ENCODE measurements at places on chromosomes 12 and 14.

DNA sequence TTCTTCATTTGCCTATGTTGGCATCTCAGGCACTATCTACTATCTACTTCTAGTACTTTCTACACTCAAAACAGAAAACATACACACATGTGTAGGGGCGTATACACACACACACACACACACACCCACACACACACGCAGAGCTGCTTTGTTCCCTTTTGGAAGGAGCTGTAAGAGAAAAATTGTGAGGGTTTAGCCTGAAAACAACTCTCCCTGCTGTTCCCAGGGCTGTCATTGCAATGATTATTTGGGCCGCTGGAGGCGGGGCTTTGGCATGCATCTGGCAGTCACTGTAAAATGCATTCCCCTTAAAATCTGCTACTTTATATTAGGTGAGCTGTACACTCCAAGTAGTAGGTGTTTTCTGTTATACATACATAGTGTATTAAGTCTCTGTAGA, 29.1 kb upstream of the SLC38A2 start:
- DNase-seq: peak; percentile 17

DNA sequence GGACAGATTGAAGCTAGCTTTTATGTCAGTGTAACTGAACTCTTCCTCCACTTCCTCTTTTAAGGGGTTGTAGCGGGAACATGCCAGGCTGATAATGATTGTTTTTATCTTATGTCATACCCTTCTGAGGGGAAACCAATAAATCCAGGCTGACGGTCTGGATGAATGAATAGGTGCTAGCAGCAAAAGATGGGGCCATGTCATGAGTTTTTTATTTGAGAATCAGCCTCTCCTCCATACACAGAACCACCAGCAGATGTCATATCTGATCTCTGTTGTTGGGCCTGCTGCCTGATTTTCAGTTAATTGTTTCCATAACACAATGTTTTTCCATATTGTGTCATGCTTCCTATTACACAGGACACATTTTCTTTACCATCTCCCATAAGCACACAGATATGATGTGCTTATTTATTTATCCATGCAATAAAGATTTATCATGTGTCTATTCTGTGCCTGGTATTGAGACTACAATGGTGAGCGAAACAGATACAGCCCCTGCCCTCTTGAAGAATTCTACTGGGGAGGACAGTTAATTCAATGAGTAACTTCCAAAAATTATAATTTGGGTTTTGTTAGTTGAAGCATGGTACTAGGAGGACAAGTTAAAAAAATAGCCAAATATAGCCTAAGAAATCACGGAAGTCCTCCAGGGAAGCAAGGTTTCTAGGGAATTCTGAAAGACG, 33.6 kb upstream of the CRY1 start:
- no peak for DNase-seq

DNA sequence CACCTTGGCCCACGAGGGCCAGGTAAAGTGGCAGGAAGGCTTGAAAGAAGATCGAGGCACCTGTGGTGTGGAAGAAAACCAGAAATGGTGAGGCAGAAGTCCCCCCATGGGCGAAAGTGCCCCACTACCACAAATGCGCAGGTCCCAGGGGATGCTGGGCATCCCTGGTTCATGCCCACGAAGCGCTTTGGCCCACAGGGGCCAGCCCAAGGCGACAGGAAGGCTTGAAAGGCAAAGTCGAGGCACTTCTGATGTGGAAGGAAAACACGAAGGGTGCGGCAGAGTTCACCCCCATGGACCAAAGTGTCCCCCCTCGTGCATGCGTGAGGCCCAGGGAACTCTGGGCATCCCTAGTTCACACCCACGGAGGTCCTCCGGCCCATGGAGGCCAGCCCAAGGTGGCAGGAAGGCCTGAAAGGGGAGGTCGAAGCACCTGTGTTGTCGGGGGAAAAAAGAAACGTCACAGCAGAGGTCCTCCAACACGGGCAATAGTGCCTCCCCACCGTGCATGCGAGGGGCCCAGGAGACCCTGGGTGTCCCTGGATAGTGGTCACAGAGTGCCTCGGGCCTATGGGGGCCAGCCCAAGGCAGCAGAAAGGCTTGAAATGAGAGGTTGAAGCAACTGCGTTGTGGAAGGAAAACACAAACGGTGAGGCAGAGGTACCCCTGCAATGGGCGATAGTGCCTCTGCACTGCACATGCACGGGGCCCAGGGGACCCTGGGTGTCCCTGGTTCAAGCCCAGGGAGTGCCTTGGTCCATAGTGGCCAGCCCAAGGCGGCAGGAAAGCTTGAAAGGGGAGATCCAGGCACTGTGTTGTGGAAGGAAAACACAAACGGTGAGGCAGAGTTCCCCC, 373.9 kb downstream of the ALG10 start:
- DNase-seq: no peak

GRCh38 chr12:14974633-14975032, 1.8 kb downstream of the PDE6H start:
- no peak for DNase-seq

DNA sequence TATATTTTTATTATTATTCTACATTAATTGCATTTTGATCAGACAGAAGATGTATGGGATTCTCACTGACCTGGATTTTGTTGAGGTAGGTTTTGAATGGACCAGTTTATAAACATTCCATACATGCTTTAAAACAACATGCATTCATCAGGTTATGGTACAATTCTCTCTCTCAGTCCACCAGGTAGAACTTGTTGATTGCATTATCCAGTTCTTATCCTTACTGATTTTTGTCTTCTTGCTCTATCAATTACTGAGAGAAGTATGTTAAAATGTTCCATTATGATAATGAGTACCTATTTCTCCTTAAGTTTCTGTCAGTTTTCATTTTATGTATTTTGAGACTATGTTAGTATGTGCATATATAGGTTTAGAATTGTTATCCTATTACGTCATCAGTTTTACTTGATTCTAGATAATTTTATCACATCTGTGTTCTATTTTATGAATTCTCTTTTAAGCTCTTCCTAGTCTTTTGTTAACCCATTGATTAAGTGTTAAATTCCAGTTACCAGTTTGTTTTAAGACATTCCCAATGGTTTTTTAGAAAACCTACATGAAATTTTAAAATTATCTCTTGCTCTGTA, 50.6 kb downstream of the EP400 start:
- DNase-seq: no peak

GRCh38 chr14:52618602-52619001, 66.0 kb downstream of the GPR137C start:
- no peak for DNase-seq

DNA sequence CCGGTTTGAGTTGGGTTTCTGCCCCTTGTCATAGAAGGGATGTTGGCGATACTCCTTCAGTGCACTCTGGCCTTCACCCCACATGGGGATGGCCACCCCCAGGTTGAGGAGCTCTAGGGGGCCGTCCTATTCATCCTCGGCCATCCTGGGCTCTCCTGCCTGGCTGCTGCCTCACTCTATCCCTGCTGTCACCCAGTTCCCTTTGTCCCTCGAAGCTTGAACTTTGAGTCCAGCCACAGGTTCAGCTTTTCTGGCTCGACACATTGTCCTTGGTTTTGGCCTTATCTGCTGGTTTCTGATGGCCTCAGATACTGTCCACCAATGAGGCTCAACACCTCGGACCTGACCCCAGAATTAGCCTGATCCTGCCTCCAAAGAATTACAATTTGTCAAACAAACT, 58.6 kb downstream of the C14orf132 start:
- DNase-seq: no peak

GRCh38 chr14:88669346-88669745, 106.5 kb downstream of the ZC3H14 start:
- DNase-seq: no peak

DNA sequence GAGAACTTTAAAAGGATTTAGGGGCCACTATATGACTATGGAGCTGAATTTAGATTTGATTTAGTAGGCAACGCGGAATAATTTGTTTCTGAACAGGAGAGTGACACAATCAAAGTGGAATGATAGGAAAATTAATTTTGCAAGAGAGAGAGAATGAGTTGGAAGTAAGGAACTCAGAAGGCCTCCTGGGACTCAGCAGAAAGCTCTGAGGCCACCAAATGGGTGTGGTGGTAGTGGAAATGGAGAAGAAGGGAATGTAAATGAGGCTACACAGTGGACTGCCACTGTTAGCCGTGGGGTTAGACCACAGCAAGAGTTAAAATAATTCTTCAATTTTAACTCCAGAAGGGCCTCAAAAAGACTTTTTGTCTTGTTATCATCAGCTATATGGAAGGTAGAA, 102.7 kb downstream of the LRRK2 start:
- DNase-seq: no peak

- DNase-seq: peak; percentile 93
Observed at GRCh38 chr12:14264778-14265177, 100.7 kb upstream of the ATF7IP start.

- DNase-seq: no peak
Observed at GRCh38 chr12:10113075-10113474, 14.3 kb upstream of the CLEC1A start.

DNA sequence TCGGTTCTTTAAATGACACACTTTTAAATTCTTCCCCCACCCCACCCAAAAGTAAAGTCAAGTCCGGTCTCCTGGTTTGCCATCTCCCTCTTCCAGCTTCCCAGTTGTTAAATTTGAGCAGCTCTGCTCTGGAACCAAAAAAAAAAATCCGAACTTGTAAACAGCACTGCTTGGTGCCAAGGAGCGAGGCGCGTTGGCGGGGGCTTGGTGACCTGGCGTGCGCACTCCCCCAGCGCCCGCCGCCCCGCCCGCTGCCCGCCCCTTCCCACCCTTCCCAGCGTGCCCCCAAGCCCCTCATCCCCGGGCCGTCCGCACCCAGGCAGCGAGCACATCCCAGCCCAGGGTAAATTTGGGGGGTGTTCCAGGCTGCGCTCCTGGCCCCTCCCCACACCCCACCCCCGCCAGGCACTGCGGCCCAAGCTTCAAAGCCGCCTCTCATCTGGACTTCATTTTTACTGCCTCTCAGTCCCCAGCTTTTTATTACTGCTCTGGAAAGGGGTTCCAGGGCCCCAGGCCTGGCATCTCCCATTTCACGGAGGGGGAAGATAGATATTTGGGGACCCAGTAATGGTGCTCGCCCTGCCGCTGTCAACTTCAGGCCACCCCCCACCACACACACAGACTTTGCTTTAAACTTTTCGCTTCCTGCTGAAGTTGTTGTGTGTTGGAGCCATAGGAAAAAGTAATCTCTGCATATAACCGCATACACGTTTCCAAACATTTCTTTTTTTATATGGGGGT, 11.7 kb upstream of the ITGB7 start:
- DNase-seq: no peak

- no peak for DNase-seq
Observed at GRCh38 chr14:23517650-23518326, 33.8 kb downstream of the ZFHX2 start.

- no peak for DNase-seq
Observed at GRCh38 chr12:124279846-124280360, 15.0 kb upstream of the RFLNA start.

- DNase-seq: no peak
Observed at GRCh38 chr12:80364056-80364455, 80.0 kb upstream of the PTPRQ start.

GRCh38 chr14:25516838-25517237, 466.9 kb upstream of the STXBP6 start:
- no peak for DNase-seq

DNA sequence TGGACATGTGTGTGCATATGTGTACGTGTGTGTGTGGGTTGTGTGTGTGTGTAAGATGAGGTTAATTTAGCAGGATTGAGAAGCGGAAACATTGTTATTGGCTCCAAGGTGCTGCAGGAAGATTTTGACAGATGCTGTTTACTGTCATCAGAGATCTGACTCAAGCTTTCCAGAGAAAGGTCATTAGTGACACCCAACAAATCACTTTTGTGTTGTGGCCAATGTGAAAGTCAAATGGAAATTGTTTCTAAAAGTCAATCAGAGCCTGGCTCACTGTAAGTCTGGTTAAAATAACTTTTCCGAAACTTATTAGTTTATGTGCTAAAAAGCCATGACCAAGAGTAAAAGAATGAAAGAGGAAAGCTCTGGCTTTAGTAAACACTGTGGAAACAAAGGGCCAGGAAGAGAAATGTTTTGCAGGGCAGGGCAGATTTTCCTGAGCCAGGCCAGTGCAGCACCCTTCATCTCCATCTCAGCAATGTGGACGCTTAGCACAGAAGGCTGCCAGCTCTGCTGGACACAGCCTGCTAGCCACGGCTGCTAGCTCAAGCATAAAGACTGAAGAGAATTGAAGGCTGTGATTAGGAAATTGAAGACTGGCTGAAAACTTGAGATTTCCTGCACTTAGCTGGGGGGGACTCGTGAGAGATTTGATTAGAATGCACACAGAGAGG, 235.8 kb downstream of the NEDD1 start:
- DNase-seq: no peak

GRCh38 chr14:58060077-58060476, 91.9 kb downstream of the ARMH4 start:
- DNase-seq: no peak

DNA sequence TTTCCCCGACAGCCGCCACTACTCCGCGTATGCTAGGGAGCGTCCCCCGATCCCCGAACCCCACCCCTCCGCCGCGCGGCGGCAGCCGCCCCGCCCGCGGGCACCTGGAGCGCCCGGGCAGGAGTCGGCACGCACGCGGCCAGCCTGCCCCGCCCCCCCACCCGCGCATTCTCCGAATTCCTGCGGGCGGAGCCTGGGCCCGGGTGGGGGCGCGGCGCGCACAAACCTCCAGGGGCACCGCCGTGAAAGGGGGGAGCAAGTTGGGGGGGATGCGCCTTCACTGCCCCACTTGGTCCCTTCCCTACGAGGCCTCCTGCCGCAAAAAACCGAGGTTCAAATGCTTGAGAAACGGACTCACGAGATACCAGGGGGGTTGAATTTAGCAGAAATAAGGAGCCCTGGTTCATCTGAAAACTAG, 1.7 kb downstream of the AJUBA start:
- no peak for DNase-seq

DNA sequence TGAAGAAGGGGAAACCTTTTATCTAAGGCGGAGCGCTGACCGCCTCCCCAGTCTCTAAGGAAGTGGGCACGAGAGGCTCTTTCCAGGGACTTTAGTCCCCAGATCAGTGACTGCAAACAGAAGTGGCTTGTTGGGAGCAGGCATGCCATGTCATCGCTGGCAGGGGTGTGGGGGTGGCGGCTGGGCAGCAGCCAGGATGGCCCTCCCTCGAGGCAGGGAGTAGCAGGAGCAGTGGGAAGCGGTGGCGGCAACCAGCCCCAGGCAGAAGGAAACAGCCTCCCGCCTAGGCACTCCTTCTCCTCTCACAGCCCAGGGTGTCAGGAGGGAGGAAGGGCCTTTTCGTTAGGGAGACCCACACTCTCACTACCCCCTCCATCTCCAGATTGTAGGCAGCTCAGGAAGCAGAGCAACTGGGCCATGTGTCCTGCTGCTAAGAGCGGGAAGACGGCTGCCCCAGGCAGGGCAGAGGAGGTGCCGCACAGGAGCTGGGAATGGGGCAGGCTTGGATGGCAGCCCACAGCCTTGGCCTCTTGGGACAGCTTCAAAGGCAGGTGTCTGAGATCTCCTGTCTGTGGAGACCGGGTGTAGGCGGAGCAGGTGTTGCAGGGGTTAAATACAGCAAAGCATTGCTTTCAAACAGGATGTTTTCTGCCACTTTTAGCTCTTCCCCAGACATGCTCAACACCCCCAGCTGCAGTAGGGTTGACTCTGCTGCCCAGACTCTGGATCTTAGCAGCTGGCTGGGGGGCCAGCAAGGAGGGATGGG, 21.8 kb downstream of the VDR start:
- peak; percentile 65 for DNase-seq

GRCh38 chr14:94992046-94992445, 165.3 kb downstream of the DICER1 start:
- DNase-seq: no peak

GRCh38 chr12:94327809-94328208, 131.9 kb downstream of the CEP83 start:
- no peak for DNase-seq

All from inflammatory macrophage treated with lipopolysaccharide for 1 hour (primary cell).